BE2C (cell line): ENCODE measurements at places on chromosomes 5 and 9.

DNA sequence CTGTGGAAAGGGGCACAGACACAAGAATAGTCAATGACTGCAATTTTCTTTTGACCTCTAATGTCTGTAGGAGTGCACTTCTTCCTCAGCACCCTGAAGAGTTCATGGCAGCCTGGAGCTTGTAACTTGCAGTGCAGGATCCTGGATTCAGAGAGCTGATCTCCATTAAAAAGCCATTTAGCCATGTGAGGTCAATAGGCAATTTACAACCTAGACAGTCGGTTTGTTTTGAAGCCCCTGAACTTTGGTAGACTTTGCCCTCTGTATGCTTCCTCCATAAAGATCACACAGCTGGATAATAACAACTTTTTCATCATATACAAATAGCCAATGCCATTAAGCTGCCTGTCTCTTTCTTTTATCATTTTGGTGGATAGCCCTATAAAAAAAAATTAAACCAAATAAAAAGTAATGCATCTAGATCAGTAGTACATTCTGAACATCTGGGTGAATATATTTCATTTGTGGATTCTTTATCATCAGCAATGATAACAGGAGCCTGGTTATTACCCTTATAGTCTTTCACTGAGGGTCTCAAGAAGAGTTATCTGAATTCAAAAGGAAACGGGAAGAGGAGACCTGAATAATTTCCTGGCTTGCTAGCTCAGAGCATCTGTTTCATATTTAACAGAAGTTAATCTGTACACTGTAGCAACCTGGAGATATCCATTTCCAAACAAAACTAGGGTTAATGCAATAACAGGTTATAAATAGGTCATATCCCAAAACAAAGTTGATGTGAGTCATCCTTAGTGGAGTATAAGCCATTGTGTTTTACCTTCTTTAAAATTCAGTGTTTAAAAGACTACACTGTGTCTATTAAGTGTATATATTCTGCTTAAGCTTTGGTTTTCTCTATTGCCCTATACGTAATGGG is 193.8 kb upstream of the ACTBL2 start:
- no peak for DNase-seq

- DNase-seq: no peak
Observed at GRCh38 chr5:1760231-1760630, 39.4 kb downstream of the MRPL36 start.

DNA sequence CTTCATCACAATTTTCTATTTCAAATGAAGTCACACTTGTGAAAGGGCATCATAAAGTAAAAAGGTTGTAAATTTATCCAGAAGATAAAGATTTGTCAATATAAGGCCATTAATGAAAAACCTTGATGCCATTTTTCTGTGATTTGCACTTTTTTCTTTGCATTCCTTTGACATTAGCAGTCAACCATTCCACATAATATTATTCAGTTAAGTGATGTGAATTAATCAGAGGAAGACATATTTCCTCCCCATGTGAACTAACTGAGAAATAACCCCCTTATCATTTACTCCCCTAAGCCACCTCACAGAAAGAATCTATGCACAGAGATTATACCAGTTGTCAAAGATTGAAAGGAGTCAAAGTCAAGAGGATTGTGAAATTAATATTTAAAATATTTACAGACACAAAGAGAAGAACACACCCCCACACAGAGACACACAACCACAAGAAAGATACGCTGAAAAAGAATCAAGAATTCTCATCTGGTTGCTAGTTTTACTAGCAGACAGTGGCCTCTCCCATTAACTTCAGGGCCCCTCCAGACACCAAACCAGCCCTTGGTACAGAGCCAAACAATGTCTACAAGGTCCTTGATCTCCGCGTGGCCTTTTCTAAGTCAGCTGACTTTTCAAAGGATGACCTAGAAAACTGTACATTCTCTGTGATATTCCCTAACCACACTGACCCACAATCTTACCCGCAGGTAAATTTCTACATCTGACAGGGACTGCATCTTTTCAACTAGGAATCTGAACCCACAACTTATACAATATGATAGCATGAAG is 29.5 kb downstream of the GNAQ start:
- peak; percentile 55 for DNase-seq

GRCh38 chr5:22708770-22709328 is 144.3 kb downstream of the CDH12 start:
- DNase-seq: peak; percentile 15

GRCh38 chr9:83401328-83401900 is 136.8 kb downstream of the FRMD3 start:
- DNase-seq: no peak

- DNase-seq: no peak
Observed at GRCh38 chr5:127409921-127410675, 107.3 kb upstream of the PRRC1 start.

GRCh38 chr5:58108511-58108910 is 351.4 kb downstream of the PLK2 start:
- DNase-seq: peak; percentile 14

GRCh38 chr5:131019601-131020315 is 145.3 kb downstream of the HINT1 start:
- no peak for DNase-seq

- no peak for DNase-seq
Observed at GRCh38 chr5:60507687-60508086, 192.3 kb downstream of the DEPDC1B start.

DNA sequence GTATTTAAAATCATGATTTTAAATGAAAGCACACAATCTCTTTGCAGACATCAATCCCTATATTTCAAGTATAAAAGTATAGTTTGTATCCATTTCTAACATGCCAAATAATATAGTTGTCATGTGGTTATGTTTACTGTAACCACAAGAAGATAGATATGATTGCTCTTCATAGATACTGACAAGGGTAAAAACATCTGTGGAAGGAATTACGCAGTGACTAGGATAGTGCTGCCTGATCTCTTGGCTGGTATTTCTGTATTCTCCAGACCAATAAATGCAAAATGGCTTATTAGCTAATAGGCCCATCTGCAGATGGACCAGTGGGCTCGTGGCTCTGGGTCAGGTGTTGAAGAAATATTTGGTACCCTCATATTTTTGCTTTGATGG is 34.9 kb upstream of the FBN2 start:
- no peak for DNase-seq

DNA sequence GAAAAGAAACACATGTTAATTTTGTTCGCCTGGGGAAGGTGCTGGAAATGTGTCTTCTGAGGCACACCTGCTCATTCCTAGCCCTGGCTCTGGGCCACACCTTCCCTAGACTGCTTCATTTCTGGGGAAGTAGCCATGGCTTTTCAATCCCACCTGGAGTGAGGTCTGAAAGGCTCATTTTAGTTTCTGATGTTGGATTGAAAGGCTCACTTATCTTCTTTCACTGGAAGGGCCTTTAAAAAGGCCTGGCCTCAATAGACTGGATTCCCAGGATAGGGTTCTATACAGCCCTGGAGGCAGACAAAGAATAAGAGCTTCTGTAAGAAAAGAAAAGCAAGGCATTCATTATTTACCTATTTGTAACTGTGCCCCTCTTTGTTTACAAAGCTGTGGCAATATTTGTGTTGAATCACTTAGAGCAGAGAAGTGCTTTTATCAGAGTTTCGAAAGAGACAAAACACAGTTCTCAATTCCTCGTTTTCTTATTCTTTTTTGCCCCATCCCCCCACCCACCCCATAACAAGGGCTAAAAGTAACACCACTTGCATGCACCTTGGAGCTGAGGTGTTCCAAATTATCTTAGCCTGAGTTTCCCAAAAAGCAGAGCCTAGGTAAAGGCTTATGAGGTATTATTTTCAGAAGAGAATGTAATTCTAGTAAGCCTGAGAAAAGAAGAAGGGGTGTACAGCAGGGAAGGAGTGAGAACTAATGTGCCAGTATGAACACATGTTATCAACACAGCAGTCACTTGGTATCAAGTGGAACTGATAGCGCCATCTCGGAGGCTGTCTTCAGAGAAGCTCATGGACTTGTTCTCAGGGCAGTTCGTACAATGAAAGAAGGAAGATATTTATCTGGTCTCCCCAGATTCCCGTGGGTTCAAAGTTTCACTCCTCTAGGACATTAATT is 413.1 kb downstream of the KCTD16 start:
- DNase-seq: no peak

DNA sequence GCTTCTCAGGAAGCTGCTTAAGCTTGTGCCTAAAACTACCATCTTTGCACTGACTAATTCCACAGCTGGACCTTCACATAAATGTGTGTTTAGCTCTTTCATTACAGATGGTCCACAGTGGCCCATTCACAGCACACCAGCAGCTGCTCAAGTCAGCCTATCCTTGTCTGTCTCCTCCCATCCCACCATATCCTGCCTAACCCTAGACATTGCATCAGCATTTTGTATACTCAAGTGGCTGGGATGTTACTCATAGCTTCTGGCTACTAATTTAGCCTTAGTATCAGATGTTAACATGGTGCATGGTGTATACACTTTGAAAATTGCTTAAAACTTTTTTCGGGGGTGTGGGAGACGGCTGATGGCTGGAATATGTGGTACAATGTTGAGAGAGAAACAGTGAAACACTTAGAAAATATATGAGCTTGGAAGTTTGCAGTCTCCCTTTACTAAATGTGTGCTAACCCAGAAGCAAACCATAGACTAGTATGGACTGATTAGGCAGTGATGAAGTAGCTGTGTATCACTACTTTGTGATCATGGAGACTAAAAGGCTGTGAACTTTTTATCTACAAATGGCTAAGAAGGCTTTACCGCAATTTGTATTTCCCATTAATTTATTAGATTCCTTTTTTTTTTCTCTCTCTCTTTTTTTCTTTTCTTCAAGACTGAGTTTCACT is 83.1 kb downstream of the JMY start:
- no peak for DNase-seq

DNA sequence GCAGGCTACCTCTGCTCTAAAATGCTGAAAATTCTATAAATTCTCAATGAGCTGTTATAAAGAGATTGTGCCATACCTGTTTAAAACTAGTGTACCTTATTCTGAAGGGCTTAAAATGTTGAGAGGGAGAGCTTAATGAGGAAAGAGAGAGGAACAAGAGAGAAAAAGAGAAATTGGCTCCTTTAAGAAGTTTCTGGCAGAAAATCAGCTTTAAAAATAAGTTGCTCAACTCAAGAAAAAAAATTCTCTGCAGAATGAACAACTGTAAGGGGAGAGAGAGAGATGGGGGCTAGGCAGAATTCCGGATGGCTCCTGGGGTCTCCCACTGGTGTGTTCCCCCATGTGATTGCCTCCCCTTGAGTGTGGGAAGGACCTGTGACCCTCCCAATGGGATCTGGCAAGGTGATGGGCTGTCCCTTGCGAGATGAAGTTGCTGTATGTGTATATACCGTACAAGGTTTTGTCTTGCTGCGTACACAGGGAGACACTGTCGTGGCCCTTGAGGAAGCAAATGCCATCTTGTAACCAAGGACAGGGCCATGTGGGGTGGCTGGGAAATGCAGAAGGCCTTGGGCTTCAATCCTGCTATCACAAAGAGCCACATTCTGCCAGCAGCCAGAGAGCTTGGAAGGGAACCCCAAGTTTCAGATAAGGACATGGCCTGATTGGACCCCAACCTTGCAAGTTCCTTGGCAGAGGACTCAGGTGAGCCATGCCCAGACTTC is 64.3 kb upstream of the S1PR3 start:
- DNase-seq: no peak

DNA sequence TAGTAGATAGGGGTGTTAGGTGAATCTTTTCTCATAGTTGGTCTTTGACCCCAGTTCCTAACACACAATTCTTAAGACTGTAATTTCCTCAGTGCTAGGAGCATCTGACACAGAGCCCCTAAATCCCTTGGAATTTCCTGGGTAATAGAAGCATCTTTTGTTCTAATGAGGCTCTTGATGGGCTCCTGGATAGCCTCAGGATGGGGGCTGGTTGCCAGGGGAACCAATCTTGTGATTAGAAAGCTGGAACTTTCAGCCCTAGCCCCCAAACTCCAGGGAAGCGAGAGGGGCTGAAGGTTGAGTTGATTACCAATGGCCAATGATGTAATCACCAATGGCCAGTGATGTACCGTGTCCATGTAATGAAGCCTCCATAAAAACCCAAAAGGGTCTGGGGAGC is 44.5 kb downstream of the CCDC125 start:
- no peak for DNase-seq

- no peak for DNase-seq
Observed at GRCh38 chr9:5425006-5425628, 12.6 kb downstream of the PLGRKT start.

DNA sequence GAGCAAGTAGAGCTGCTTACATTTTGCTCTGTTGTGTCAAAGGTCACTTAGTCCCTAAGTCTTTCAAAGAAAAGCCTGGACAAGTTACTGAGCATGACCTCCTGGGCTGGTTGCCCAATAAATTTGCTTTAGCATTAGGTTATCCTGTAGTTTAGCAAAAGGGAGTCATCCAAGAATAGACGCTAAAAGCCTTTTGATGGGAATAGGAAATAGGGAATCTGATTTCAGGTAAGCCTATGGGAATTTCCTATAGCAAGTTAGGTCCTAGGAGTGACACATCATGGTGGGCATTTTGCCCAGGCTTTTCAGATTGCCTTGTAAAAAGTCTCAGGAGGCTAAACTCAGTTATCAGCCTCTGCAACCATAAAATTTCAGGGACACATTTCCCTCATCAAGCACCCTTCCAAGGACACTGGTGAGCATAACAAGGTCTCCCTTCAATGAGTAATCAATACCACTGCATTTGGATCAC is 67.6 kb upstream of the RANBP3L start:
- DNase-seq: no peak

DNA sequence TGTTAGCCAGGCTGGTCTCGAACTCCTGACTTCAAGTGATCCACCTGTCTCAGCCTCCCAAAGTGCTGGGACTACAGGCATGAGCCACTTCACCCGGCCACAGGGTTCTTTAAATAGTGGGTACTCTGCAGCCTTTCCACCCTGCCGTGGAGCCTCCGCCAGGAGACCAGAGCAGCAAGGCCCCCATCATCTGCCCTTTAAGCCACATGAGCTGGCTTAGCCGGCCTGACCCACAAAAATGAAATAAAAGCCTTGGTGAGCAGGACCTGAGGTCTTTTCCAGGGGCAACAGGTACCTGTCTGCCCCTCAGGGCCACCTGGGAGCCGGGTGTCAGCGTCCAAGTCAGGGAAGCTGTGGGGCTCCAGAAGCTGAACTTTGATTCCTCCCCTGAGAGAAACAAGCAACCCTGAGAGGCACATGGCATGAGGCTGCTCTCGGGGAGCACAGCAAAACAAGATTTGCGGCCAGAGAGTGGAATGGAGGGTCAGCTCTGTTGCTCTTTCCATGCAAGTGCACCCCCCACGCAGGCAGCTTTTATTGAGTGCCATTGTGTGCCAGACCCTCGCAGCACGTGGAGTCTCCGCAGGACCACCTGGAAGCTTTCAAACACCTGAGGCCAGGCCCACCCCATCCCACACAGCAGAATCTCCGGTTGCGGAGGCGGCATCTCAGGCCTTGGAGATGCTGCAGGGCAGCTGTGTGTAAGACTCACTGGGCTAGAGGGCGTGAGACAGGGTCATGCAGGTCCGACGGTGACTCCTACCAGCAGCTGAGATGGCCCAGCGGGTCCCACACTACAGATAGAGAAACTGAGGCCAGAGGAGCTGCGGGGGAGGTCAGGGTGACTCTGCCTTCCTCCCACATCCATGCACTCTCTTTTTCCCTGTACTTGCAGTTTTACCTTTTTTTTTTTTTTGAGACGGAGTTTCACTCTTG is 4.8 kb upstream of the WNK2 start:
- no peak for DNase-seq
